NCI-H146 (cell line): ENCODE measurements at places on chromosomes 1 and 21.
A peak's percentile ranks its signal among the peaks of the same experiment; 100 is the strongest.

- DNase-seq: peak; percentile 62
Measured at GRCh38 chr21:37041706-37042271, 31.1 kb downstream of the PIGP start.

- DNase-seq: no peak
Measured at GRCh38 chr1:180973369-180973768, 49.3 kb downstream of the STX6 start.

DNA sequence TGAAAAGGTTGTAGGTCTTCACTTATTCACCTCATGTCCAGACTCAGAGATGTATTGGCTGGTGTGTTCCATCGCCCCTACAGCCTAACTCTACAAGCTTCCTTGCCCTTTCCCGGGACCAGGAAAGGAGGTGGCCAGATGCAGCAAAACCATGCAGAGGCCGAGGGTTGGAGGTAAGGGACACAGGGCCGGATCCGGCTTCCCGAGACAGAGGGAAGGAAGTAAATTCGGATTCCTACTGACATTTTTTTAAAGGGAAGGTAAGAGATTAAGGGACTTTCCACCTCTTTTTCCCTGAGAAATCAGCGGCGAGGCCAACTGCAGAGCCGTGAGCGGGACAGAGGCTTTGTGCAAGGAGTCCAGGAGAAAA, 12.7 kb downstream of the EPHA10 start:
- DNase-seq: peak; percentile 19

GRCh38 chr1:36542962-36543515, 60.3 kb upstream of the CSF3R start:
- peak; percentile 35 for DNase-seq

DNA sequence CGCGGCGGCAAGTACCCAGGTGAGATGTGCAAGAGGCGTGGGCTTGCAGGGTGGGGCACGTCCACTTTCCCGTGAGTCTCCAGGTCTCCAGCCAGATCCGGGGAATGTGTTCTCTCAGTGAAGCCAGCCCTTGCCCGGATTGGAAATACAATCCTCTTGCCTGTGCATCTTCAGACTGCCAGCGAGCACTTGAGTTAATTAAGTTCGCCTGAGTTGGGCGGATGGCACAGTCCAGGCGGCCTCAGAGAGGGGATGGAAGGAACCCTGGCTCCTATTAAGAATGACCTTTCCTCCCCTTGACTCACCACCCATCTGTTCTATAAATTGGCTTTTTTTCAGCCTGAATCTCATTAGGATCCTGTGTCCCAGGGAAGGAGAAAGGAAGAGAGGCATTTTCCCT, 33.3 kb upstream of the CNTN2 start:
- no peak for DNase-seq
